ENCODE measurements at places on chromosomes 3 and 15. TPM values are rescaled to one million over a fixed set of nuclear protein-coding genes. Genes with fewer than 3 reads are reported as not detected.

DNA sequence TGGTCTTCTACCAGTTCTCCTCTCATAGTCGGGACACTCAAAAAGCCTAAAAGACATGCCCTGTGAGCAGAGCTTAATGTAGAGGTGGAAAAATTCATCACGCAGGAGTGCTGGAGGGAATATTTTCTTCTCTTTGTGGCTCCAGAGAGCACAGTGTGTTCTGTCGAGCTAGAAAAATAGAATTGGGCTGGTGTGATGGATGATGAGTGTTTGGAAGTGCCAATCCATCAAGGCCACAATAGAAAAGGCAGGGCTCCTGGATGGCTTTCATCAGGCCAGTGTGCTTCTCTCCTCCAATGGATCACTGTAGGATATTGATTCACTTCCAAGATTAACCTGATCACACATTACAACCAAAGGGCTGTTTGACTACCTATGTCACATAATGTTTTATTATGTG is 65.7 kb downstream of the CD47 start:
- DNase-seq = no peak

DNA sequence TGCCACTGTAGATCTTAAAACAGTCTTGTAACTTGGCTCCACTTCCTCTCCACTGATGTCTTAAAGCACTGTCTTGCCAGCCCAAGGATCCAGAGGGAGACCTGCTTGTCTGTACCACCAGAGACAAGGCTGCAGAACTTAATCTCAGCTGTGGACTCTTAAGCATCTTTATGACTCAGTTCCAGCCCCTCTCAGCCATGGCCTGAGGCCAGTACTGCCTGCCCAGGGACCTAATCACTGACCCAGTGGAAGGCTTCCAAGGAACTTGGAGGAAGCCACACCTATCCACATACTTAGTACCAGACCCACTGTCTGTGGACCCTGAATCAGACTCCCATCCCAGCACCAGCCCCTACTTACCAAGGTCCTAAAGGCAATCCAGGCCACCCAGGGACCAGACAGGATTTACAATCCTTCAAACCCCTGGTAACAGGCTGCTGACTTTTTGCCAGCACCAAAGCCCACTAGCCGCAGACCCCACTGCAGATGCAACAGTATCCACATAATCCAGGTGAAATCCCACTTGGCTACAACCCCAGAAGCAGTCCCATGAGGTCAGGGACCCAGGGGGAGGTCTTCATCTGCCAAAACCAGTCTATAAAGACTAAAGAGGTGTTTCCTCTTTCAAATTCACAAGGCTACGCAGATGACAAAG is 41.9 kb upstream of the PRR20G start:
- DNase-seq = no peak

DNA sequence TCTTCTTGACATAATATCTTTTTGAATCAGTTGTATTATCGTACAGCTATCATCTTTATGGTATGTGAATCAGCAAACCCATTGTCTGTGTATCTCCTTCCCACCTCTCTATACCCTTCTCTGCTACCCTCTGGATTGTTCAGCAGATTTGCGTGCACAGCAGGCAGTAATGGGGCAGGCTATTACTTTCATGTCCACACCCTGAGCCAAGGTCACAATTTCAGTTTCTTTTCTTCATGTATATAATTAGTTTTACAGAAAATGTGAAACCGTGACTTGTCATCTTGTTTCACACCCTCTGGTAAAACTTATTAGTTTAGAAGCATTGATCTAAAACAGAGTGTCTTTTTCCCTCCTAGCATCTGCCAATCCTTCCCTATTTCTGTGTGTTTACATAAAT is 770.4 kb upstream of the SEMA6D start:
- no peak for DNase-seq

- no peak for DNase-seq
These were observed 12.5 kb downstream of the COPG1 start for GRCh38 chr3:129261894-129262293.

The ISL2 gene
- total RNA-seq = 0.25 TPM

Data from activated CD4-positive, alpha-beta T cell treated with anti-CD3 and anti-CD28 coated beads for 36 hours (primary cell).